GM19239 (cell line): ENCODE measurements at places on chromosomes 2 and 18.

GRCh38 chr2:136325844-136326331 is 207.9 kb upstream of the CXCR4 start:
- no peak for DNase-seq

DNA sequence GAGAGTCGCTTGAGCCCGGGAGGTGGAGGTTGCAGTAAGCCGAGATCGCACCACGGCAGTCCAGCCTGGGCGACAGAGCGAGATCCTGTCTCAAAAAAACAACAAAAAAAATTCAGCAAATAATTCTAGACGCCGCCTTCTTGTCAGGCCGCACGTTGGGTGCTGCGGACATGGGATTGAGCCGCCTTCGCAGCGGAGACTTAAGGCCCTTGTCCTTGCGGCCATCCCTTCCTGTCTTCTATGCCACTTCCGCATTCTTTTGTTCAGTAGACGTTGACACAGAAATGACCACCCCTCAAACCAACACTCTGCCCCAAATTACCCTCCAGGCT is 15.8 kb downstream of the PTPN18 start:
- no peak for DNase-seq

DNA sequence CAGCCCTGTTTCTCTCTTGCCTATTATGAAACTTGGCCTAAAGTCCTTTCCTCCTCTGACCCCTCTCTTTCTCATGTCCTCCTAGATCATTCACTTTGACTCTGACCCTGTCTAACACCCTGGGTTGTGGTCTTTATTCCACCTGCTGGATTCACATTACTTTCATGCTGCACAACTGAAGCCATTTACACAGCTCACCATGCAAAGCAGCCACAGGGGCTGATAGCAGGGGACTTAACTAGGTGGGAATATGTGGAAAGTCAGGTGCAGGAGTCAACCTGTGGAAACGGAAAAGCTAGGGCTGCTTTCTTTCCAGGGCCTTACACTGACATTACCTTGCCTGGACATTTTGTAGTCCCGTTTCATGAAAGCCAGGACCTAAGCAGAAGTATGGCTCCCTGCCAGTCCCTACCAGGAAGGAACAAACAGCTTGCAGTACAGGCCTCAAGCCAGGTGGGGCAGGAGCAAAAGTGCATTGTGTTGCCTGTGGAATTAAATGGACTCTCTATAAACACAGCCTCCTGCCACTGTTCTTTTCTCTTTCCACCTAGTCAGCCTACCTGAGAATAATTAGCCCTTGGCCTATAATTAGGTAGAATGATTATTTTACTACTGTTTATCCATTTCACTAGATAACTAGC is 11.8 kb downstream of the MAPRE3 start:
- no peak for DNase-seq

DNA sequence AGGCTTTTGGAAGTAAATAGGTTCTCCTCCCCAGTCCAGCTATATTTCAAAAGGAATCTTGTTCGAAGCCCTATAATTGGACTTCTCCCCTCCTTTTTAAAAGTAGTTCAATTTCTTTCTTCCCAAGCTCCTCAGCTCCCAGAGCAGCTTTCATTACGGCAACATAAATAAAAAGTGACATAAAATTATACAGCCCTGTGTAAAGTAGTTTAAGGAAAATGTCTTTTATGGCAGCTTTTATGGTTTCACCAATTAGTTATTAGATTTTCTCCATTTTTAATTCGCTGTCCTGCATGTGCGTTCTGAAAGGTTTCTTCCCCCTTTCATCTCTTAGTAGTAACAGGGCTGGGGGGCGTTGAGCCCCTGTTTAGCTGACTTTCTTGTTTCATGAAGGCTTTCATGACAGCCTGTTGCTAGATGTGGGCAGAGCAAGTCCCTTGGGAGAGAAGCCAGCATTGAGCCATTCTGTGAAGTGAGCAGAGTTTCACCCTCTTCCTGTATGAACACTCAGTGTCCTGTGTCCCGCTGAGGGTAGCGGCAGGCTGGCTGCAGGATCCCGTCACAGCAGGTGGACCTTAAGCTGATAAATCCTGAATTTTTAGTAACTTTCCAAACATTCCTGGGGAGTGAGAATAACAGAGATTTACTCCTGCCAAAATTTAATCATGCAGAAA is 229.7 kb upstream of the SPRED2 start:
- DNase-seq = no peak

- DNase-seq = no peak
Measured at GRCh38 chr2:67108231-67108630, 288.9 kb upstream of the ETAA1 start.

DNA sequence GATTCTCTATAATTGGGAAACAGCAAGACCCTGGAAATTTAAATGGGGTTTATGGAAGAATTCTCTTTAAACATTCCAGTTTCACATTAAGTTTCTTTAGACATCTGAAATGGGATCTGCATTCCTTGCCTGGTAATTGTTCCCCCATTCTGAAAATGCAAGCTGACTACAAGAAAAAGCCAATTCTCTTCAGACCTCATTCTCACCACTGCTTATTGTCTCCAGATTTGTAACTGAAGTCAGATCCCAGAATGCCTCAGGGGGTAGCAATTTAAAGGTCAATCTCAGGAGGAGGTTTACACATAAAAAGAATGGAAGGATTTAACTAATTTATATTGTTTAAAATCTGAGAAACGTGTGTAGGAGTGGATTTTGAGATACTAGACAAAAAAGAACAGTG is 41.2 kb downstream of the COL3A1 start:
- DNase-seq = no peak

DNA sequence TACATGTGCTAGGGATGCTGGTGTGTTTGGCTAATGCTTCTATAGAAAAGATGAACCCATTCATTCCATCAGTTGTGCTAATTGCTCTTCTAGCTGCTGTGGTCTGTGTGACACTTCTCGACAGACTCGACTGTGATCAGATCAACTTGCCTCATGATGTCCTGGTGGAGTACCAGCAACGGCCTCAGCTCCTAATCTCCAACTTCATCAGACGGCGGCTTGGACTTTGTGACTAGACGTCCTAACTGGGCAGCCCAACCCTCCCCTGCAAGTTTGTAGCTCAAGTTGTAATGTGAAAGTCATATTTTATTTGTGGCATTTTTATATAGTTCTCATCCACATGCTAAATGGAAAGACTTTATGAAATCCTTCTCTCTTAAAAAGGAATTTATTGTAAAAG is 33.0 kb downstream of the UPP2 start:
- DNase-seq = no peak

DNA sequence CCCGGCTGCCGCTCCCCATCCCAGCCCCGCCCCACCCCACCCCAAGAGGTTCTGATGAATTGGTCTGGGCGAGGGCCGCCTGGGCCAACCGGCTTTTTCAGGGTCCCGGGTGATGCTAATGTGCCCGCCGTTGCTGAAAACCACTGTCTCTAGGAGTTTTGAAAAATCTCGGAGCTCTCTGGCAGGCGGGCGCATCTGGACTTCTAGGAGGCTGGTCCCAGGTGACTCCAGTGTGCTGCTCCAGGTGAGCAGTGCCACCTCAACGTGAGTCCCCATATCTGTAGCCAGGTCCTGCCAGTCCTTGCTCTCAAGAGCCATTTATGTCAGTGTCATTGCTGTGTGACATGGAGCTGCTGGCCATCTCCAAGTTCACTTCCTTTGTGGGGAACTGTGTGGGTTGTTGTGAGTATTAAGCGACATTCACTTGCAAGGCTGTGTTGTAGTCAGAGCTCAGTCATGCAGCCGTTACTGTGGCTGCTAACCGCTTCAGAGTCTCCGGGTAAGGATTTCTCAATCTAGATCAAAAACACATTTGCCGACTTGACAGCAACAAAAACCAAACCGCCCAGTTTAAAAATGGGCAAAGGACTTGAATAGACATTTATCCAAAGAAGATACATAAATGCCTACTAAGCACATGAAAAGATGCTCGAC is at the start of gene RFX8:
TSS of gene RFX8 (minus strand) at position 382 of the 654 bp plus-strand sequence. CDS start 8,264 bp downstream, outside the sequence.
- no peak for DNase-seq

DNA sequence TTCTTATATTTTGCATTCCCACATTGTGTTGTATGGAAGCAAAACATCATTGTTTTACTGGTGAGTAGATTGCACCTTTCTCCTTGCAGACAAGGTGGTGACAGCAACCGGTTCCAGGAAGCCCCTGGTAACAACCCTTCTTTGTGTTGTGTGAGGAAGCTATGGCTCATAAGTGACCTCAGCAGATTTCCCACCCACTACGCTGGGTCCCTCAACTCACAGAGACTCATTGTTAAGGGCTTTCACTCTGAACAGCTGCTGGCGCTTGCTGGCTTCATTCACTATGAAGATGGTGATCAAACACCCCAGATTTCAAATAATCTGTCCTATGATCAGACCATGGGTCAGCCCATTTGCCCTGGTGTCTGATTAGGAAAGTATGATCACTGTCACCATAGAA is 53.4 kb downstream of the WIPF1 start:
- no peak for DNase-seq

DNA sequence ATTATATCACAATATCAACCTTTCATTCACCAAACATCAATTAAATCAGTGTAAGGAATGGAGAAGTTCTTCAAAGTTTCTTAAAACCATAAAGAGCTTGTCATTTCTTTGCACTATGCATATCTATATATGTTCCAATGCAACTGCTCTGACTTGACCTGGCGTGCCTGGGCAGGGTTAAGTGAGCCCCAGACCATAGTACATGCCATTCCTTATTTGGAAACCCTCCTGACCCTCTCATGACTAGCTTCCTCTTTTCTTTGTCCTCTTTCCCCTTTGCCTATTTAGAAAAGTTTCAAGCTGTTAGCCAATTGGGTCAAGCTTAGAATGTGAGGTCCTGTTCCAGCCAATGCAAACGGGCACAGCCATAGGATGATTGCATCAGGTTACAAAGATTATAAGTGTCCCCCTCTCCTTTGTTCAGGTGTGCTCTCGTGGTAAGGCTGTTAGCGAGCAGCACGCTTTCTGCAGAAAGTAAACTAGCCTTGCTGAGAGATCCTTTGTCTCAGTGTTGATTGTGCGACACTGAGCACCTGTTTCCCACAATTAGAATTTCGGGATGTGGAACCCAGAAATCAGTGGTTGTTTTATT is 78.2 kb upstream of the UXS1 start:
- no peak for DNase-seq

GRCh38 chr2:207787017-207787416 is 17.3 kb upstream of the FZD5 start:
- no peak for DNase-seq

DNA sequence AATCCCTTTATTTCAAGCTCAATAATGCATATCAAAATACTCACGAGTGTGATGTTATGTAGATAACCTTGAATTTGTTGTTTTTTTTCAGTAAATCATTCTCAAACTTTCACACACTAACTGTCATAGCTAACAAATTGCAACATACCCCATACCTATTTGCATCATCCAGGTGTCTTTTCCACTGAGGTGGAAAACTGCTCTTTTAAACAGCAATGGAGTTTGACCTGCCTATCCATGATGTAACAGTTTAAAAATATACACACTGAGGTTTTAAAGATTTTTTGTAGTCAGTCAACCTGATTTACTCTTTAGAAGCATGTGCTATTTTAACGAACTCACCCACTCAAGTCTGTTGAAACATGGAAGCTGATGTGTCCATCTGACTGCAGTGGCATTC is 298.7 kb downstream of the RND3 start:
- DNase-seq = no peak

DNA sequence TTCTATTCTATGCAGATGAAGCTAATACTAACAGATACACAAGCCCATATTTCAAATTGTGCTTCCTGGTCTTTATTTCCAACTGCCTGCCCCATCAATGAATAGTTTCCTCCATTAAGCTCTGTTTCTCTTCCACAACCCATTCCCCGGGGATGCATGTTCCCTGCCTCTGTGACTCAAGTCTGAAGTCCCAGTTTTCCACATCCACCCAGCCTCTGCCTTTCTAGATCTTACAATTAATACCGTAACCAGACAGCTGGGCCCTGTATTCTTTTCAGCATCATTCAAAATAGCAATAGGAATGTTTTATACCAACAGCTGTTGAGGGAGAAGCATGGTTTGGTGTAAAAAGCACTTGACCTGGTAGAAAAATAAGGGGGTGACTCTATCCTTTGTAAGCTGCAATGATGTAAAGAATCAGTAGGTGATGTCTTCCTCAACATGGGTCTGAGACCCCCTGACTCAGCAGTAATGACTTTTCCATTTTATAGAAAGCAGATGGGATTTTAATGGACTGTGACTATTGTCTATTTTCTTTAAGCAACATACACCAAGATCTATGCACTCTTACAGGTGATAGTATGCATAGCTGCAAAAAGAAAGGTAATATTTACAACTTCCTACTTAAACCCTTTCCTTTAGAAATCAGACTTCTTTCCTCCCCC is 46.1 kb upstream of the DAPL1 start:
- no peak for DNase-seq

GRCh38 chr2:236871500-236872001 is 214.1 kb upstream of the COPS8 start:
- DNase-seq = no peak

DNA sequence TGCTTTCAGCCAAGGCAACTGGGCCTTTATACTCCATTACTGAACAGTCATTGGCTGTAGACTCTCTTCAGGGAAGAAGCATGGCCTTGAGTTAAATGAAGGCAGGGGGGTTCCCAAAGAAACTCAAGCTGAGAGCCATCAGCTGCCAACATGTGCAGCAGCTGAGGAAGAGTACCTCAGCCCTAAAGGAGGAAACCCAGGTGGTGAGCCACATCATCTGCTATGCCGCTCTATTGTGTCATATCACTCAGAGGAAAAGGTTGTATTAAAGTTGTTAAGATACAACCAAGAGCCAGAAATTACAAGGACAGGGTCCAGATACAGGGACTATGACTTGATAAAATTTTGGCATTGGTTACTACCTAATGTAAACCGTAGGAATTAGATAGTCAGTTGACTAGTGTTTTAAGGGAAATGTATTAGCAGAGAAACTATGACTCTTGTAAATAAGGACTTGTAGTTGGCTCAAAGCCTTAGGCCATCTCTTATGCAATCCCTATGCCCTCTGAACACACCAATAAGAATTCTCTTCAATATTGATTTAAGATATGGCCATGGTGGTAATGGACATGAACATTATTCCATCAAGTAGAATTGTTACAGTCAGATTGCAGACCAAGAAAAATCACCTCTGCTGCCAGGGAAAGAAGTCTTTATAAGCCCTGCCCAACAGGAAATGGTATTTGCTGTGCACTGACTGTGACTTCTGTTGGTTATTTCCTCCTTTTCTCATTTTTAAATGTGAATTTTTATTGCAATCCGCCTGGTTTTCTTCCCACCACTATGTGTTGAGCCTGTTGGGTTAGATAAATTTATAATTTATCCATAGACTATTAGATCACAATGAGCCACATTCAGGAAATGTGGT is 9.2 kb upstream of the LRPPRC start:
- no peak for DNase-seq

- DNase-seq = no peak
Measured at GRCh38 chr18:8091035-8091434, 518.2 kb upstream of the RAB12 start.

DNA sequence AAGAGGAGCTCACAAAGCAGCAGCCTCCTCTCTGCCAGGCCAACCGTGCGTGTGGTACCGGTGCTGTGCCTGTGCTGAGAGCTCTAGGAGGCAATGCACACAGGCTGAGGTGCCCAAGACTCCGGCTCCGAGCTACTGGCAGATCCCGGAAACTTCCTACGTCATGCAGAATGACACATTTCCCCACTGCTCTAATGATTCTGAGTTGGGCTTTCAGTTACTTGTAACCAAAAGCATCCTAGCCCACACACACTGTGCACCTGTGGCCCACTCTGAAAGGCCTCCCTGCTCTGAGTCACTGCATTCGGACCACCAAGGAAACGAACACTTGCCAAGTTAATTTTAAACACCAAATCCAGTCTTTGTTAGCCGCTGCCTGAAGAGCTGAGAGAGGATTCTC is 9.3 kb upstream of the RNU4ATAC start:
- DNase-seq = no peak

GRCh38 chr18:8960740-8961657 is 141.5 kb upstream of the NDUFV2 start:
- no peak for DNase-seq
